ENCODE measurements at places on chromosomes 5 and 9.

GRCh38 chr5:38339446-38339845, 81.1 kb downstream of the EGFLAM start:
- no peak for DNase-seq

DNA sequence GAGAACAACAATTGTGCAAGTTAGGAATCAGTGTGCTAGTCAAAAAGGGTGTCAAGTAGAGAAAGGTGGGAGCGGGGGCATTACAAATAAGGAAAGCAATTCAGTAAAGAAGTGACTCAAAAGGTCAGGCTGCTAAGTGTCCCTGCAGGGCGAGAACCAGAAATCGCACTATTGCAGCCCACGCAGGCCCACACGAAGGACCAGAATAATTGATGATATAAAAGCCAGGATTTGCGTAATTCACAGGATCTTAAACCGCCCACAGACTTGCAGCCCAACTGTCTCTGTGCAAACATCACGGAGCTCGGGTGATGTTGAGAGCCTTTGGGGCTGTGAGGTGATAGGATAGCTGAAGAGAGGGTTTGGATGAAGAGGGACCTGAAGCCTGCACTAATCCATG, 349.0 kb downstream of the BRINP1 start:
- no peak for DNase-seq

GRCh38 chr5:56734091-56734694, 81.2 kb upstream of the MAP3K1 start:
- no peak for DNase-seq

DNA sequence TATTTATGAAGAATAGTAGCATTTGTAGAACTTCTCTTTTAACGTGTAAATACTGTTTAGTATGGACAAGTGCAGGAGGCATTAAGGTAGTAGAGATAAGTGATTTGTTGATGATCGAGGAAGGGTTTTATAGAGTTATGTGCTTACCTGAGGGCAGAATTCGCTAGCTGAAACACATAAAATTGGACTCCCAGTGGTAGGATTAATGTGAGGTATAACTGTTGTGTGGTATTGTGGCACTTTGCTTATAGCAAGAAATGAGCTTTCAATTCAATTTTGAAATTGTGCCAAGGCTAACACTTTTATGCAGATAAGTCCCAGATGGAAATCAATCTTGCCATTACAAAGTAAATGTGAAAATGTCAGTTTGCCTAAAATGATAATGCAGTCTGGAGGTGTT, 1.2 kb downstream of the AP3S1 start:
- no peak for DNase-seq

DNA sequence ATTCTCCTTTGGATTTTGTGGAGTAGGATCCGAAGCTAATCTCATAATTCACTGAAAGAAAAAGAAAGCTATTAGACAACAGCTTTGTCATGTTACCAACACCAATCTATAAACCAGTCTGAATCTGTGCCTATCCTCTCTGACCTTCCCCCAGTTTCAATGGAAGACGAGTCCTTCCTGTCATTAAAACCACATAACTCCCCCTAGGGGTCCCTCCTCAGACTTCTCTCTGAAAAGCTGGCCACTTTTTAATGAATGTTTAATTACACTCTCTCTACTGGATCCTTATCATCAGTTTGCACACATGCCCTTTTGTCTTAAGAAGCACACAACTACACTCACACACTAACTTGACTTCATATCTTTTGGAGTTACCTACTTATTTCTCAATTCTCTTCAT, 98.0 kb upstream of the TSLP start:
- DNase-seq, result no peak

GRCh38 chr9:103798620-103799019, 295.5 kb upstream of the SMC2 start:
- no peak for DNase-seq

- no peak for DNase-seq
Measured at GRCh38 chr5:77213601-77214000, 3.1 kb downstream of the PDE8B start.

- no peak for DNase-seq
Measured at GRCh38 chr9:72983512-72984225, 30.8 kb upstream of the ALDH1A1 start.

DNA sequence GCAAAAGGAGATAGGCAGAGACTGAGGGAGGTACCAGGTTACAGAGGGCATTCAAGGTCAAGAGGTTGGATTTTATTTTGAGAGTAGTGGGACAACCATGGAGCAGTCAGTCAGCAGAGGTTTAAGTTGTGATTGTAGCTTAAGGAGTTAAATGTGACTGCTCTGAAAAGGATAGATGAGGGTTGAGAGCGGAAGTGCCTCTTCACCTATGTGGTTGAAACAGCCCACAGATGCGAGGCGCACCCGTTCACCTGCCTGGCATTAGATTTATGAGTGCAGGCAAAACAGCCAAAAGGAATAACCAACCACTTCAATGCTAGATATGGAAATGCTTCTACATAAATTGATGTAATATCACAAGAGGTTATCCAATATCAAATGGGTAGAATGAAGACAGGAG, 8.4 kb downstream of the ZNF474 start:
- no peak for DNase-seq

GRCh38 chr9:97280755-97281330, 26.6 kb upstream of the CCDC180 start:
- DNase-seq, result no peak

GRCh38 chr9:14341437-14342122, 27.6 kb upstream of the NFIB start:
- no peak for DNase-seq

GRCh38 chr9:105114964-105115728, 129.3 kb upstream of the SLC44A1 start:
- DNase-seq, result peak; percentile 49

DNA sequence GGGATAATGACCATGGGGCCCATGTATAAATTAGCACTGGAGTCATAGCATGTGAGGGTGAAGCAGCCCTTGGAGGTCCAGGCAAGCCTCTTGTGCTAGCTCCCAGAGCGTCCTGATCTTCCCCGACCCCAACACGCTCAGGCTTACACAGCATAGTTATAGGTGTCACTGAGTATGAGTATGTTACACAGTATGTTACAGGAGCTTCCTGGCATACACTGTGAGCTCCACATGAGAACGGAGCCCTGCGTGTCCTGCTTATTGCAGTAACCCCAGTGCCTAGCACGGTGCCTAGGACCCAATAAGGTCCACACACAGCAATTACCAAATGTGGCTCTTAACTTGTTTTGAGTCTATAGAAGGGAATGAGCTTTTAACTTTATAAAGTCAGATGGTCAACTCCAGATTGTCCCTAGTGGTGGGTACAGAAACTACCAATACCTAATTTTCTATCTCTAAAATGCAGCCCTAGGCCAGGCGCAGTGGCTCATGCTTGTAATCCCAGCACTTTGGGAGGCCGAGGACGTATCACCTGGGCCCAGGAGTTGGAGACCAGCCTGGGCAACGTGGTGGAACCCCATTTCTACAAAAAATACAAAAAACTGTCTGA, 64.1 kb downstream of the PLAC8L1 start:
- DNase-seq, result no peak

- peak; percentile 59 for DNase-seq
Measured at GRCh38 chr9:91421128-91421765, 2.4 kb downstream of the NFIL3 start.

GRCh38 chr5:142753116-142753631, 17.0 kb upstream of the ARHGAP26 start:
- no peak for DNase-seq

GRCh38 chr9:108211411-108211955, 644.3 kb downstream of the ACTL7B start:
- no peak for DNase-seq

- DNase-seq, result no peak
Measured at GRCh38 chr9:14406463-14406862, 92.5 kb upstream of the NFIB start.

DNA sequence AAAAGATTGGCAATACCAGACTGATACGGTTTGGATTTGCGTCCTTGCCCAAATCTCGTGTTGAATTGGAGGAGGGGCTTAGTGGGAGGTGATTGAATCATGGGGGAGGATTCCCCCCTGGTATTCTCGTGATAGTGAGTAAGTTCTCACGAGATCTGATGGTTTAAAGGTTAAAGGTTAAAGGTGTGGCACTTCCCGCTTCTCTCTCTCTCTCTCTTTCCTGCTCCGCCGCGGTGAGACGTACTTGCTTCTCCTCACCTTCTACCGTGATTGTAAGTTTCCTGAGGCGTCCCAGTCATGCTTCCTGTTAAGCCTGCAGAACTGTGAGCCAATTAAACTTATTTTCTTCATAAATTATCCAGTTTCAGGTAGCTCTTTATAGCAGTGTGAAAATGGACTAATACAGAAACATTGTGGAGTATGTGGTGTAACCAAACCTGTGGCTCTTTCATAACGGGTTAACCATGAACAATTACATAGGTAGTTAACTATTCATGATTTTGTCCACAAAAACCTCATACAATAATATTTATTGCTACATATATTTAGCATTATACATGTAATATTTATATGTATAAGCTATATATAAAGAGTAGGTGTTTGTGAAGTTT, 107.5 kb downstream of the ANXA1 start:
- DNase-seq, result no peak

DNA sequence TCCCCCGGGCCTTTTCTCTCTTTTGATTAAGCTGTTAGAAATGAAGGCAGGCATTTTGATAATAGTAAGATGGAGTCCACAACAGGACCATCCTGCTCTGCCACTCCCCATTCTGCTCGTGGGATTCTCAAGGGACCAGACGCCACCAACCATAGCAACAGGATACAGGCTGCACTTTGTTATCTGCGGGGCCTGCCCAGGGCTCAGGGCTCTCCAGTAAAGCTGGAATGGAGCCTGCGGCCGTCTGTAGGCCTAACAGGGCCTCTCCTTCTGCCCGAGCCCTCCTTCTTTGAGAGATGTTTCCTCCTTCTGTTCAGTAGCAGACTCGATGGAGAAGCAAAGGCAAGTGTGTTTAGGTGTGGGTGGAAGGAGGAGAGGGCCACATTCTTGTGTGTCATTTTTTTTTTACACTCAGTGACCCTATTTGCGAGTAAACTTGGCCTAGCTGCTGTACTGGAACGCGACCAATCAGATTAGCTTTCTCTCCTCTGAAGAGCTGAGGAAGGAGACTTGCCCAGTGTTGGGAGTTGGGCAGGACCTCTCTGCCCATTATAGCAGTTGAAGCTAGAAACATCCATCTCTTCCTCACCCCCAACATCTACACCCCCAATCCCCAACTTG, 8.9 kb upstream of the EPB41L4B start:
- no peak for DNase-seq

- no peak for DNase-seq
Measured at GRCh38 chr9:116644091-116644688, 42.9 kb upstream of the TRIM32 start.

DNA sequence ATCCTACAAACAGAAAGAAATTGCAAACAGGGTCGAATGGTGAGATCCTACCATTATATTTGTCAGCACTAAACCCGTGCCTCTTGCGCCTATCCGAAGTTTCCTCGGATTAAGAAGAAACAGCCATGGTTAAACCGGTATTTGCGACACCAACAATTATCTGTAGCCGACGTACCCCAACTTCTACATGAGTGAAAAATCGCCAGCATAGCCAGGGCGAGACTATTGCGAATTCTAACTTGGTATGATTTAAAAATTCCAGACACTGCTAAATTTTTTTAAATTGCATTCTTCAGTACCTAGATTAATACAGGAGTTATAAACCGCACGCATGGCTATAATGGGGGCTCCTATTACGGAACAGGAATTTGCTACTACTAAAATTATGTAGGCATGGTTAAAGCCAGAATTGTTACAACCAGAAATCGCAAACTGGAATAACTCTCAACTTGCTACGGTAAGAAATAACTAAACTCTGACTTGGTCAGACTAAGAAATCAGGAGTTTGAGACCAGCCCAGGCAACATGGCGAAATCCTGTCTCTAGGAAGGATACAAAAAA, 25.3 kb upstream of the ANXA2R start:
- no peak for DNase-seq

GRCh38 chr9:93451849-93452709, 594 bp downstream of the FAM120A start:
- DNase-seq, result peak; percentile 57

GRCh38 chr5:135373736-135374515, 25.1 kb downstream of the MACROH2A1 start:
- DNase-seq, result no peak

GRCh38 chr5:172180936-172181335, 7.1 kb downstream of the STK10 start:
- DNase-seq, result no peak

GRCh38 chr9:101311758-101312420, 72.9 kb downstream of the BAAT start:
- DNase-seq, result no peak

- no peak for DNase-seq
Measured at GRCh38 chr5:75234251-75234650, 2.4 kb downstream of the ANKRD31 start.

DNA sequence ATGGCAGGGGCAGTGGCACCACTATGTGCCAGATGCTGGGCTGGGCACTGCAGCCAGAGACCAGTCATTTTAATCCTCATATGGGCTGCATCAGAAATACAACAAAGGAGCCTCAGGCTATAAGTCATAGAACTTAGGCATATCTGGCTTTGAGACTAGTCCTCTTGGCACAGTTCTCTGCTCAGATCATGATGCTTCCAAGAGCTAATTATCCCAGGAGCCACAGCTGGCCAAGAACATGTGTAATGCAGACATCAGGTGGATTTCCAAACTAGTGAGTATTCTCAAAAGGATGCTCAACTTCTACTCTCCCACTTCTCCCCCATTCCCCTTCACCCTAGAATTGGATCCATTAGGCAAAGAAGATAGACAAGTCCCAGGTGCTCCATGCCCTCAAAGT, 562.2 kb upstream of the TRPC7 start:
- no peak for DNase-seq

DNA sequence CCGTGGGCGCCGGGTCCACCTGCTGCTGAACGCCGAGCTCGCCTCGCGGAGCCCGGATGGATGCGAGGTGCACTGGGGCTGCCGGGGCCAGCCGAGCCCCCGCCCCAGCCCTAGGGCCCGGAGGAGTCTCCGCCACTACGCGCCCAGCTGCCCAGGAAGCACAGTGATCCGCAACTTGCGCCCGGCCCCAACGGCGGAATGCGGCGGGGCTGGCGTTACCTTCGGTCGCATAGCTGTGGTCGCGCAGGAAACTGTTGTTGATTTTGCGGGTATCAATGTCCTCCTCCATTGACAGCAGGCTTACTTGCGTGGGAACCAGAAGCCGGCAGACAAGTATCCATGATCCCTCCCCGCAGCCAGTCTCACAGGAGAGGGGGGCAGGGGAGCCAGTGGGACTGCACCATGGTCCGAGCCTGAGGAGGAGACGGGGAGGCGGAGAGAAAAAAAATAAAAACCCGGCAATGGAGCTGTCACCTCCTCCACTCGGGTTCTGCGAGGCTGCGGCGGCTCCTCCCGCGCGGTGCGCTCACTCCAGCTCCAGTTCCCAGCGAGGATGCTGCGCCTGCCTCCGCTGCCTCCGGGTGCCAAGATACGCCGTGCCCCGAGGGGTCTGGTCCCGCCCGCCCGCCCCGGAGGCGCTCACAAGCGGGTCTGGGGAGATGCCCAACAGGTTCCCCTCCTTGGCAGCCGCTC, 628 bp downstream of the PPP2R2B start:
- peak; percentile 21 for DNase-seq

GRCh38 chr9:99682870-99683269, 138.8 kb upstream of the NR4A3 start:
- DNase-seq, result no peak

GRCh38 chr5:90356622-90357021, 52.9 kb downstream of the CETN3 start:
- no peak for DNase-seq
